ENCODE measurements at places on chromosomes 11 and 22.
A peak's percentile ranks its signal among the peaks of the same experiment; 100 is the strongest.

DNA sequence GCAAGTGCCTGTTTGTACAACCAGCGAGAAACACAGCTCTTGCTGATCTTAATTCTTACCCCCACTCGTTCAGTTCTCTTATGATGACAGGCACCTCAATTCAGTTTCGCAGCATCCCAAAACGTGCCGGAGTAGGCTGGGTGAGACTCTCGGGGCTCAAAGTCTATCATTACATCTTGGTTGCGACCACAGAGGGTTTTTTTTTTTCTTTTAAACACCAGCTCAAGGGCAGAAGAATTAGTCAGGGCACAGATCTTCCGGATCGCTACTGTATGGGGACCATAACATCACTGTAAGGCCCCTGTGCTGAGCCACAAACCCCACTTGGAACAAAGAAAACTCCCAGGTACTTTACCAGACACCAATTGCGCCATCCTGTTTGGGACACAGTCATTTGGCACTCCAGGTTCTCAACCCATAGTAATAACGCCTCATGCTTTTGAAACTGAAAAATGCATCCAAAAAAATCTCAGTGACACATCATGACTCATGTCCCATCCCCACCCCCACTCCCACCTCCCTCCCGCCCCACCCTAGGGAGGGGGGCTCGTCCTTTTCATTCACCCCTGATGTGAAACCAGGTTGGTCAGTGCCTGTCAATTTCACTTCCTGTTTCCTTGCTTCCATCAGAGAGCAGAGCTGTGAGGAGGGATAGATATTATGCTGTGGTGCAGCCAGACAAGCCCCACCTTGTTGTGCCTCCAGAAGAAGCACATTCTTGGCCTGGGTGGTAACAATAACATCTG lies 41.0 kb upstream of the CD5 start:
- peak; percentile 48 for DNase-seq

DNA sequence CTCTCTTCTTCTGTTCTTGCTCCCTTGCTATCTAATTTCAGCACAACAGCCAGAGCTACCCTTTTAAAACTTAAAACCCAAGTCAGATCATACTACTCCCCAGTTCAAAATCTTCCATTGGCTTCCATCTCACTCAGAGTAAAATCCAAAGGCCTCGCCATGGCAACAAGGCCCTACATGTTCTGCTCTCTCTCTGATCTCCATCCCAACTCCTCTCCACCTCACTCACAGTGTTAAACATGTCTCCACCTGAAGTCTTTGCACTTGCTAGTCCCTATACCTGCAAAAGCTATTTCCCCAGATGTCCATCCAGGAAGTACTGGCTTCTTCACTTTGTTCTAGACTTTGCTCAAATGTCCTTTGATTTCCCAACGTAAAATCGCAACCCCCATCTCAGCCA lies 3.0 kb upstream of the GRAP2 start:
- no peak for DNase-seq

GRCh38 chr11:120867988-120868387 lies 155.9 kb upstream of the TBCEL start:
- DNase-seq: no peak

- DNase-seq: no peak
Observed at GRCh38 chr22:33789690-33790253, 130.5 kb downstream of the LARGE1 start.

DNA sequence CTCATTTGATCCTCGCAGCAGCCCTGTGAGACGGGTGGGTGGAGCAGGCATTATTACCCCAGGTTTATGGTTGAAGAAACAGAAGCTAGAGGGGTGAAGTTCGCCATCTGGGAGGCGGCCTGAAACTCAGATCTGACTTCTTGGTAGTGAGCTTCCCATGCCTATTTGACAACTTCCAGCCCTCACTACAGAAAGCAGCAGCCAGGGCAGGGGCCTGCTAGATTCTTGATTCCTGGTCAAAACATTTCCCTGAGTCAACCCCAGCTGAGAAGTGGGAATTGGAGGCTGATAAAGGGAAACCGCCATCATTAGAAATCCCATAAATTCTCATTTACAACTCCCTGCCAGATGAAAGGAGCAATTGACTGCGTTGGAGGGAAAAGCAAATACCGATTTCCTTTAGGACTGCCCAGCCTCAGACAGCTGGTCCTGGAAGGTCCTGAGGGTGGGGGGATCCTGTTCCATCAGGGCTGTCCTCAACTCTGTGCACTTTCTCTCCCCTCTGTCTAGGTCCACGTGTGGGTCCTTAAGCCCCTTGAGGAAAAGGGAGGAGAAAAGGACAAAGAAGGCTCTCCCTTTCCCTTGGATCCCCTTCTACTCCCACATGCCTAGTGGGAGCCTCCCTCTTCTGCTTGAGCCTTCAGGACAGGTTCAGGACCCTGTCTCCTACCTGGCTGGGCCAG lies 10.2 kb upstream of the NECTIN1 start:
- DNase-seq: no peak

- DNase-seq: no peak
Observed at GRCh38 chr22:43077121-43077877, 11.9 kb downstream of the TTLL1 start.

DNA sequence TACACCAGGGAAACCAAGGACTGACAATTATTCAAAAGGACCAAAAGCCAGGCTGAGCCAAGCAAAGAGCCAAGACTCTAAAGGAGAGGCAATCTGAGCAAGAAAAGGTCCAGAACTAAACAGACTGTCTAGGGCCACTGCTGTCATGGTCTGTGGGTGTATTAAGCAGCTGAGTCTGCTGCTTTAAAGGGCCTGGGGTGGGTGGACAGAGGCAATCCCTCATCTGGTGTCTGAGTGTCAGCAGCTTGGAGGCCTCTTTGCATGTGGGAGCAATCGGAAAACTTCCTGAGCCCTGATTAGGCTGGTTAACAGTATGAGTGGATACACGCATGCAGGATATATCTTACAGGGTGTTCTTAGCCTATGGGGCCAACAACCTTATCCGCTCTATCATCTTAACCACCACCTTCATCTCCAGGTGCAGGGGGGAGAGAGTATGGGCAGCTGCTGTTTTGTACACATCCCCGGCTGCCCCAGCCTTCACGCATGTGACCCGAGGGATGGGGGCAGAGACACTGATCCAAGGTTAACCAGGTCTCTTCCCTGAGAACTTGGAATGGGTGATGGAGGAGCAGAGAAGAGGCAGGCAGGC lies 67.5 kb upstream of the TIMP3 start:
- DNase-seq: no peak

- DNase-seq: no peak
Observed at GRCh38 chr11:88341522-88342251, 4.2 kb upstream of the CTSC start.

DNA sequence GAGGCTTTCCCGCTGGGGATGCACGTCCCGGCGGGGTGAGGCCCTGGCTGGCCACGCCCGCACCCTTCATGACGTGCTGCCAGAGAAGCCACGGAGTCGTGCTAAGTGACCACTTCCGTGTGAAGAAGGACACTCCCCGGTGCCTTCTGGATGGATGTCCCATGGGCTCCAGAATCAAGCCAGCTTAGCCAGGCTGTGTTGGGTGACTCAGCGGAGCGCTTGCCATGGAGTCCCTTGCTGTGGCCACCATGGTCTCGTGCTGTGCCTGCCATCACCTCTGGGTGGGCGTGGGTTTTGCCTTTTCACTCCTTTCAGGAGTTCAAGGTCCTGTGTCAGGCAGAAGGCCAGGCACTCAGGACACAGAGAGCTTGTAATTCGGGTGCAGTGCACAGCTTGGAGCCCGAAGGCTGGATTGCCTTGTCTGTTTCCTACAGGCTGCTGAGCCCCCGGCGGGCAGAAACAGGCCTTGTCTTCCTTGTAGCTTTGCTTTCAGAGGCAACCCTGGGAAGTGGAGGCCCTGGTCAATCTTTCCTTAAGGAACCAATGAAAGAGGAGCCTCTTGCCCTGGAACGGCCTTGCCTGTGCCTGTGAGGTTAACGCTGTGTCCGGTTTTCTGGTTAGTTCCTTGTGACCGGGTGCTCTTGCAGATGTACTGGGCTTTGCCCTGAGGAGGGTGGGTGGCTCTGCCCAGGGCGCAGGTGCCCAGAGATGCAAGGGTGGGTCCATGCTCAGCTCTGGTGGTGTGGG lies 268.6 kb downstream of the TBC1D22A start:
- DNase-seq: no peak
